Endothelial cell (in vitro differentiated cells): ENCODE measurements at places on chromosomes 11 and 22.

DNA sequence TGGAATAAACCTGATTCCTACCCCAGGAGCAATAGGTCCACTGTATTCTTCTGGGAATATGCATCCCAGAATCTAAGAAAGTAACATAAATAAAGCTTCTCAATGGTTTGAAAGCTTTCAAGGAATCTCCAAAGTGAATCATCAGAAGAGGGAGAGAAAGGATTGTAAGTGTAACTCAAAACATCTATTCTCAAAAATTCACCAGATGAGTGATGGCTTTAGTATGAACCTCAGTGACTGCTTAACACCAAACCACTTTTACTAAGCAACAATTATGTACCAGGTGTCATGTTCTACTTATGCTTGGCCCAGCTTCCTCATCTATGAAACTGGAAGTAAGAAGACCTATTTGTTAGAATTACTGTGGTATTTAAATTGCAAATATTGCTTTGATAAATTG is 7.4 kb downstream of the RAB38 start:
- DNase-seq = no peak

- DNase-seq = peak; percentile 36
Observed at GRCh38 chr11:130070109-130070845, 583 bp downstream of the APLP2 start.

DNA sequence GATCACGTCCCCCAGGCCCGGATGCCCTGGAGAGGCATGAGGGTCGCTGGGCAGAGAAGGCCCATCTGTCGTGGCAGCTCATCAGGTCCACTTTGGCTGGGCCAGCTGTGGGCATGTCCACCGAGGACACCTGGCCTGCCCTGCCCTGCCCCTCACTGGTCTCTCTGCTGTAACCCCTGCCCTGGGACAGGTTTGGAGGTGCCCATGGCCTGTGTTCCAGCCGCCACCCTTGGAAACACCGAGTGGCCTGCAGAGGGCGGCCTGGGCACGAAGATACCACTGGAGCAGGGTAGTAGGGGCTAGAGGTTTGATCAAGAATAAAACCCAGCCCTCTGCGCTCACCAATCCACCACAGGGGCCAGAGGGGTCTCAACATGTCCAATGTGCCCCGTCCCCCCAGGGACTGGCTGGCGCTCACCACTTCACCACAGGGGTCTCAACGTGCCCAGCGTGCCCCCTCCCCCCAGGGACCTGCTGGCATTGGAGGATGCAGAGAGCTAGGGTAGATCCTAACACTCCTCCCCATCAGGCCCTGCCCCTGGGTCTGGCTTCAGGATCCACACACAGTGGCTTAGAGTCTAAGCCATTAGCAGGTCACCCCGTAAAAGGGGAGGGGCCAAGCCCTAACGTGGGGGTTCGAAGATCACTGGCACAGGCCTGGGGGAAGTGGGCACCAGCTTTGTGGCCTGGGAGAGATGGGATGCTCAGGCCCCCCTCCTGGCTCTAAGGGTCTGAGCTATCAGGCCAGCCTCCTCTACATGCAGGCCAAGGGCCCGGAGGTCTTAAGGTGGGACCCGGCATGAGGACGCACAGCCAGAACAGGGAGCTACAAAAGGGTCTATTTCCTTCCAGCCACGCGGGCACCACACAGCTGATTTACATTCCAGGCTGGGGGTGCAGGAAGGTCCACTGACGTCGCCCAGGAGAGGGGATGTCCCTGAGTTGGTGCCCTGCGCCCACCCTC is 1.3 kb upstream of the HDAC10 start:
- peak; percentile 76 for DNase-seq

GRCh38 chr11:102773386-102773785 is 7.0 kb downstream of the MMP10 start:
- no peak for DNase-seq

DNA sequence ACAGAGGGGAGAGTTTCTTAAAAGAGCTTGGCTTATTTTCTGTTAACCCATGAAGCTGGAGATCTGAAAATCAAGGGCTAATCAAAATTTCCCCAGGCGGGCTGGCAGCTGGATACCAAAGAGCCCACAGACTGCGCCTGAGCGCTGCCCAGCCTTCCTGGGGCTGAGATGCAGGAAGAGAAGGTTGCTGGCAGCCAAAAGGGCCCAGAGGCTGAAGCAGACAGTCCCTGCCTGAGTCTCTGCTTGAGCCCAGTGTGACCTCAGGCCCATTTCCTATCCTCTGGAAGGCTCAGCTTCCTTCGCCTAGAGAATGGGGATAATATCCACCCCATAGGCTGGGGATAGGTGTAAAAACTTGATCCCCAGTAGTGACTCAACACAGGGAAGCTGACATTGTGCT is 49.1 kb downstream of the ARRB1 start:
- DNase-seq = no peak

DNA sequence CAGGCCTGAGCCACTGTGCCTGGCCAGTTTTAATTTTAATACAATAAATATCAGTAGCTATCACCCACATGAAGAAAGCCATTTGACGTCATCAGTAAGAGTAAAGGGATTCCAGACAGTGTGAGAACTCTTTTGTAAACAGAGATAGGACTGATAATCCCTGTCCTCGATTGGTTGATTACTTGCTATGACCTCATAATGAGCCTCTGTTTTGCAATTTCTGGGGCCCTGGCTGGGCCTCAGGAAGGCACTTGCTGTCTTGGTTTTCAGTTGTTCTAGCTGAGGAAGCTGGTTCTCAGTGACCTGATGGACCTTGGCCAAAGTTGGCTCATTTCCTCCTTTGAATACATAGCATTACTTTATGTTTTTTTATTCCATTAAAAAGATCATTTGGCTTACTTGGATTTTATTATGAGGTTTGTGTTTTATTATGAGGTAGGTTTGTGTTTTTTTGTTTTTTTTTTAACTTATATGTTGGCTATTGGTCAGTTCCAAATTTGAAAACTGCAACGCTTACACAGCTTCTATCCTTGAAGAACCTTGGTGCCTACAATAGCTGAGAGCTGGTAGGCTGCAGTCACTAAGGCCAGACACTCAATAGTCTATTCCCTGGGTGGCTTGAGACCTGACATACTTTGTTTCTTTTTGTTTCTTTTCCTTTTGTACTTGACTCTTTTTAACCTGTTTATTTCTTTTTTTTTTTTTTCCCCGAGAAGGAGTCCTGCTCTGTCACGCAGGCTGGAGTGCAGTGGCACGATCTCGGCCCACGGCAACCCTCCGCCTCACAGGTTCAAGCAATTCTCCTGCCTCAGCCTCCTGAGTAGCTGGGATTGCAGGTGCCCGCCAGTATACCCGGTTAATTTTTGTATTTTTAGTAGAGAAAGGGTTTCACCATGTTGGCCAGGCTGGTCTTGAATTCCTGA is 20.0 kb downstream of the MARK2 start:
- no peak for DNase-seq

- peak; percentile 95 for DNase-seq
Observed at GRCh38 chr22:21952586-21953571, at the start of gene PPM1F. TSS of gene PPM1F (minus strand) at chr22:21952848. CDS start at chr22:21946048, 6,800 bp downstream.

- no peak for DNase-seq
Observed at GRCh38 chr22:37631448-37632173, 7.9 kb upstream of the SH3BP1 start.

DNA sequence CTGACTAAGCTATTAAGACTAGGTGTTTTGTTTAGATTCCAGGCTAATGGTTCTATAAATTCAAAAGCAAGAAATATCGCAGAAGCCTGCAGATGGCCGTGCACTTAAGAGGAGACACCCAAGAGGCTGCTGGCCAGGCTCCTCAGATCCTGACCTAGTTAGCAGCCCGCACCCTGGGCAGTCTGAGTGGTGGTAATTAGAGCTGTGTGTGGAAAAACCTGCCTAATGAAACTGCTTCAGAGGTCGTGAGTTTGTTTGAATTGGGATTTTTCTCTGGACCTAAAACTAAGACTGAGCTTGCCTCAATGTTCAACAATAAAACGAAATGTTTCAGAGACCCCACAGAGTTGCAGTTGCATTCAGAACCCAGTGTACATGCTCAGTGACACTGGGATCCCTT is 627.7 kb downstream of the OPCML start:
- DNase-seq = no peak

DNA sequence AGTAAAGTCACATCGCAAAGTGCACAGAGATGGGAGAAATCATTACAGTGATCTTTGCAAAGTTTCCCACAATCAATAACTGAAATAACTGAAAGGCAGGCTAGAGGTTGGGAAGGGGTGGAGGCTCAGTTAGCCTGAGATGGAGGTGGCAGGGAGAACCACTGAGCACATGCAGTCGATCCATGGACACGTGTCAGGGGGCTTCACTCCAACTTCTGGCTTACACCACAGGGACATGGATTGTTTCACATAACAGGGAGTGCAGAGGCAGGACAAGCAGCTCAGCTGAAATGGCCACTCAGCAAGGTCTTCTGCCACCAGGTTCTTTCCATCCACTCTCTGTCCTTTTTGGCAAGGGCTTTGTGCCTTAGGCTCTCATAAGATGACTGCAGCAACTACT is 35.1 kb upstream of the MICAL2 start:
- no peak for DNase-seq

DNA sequence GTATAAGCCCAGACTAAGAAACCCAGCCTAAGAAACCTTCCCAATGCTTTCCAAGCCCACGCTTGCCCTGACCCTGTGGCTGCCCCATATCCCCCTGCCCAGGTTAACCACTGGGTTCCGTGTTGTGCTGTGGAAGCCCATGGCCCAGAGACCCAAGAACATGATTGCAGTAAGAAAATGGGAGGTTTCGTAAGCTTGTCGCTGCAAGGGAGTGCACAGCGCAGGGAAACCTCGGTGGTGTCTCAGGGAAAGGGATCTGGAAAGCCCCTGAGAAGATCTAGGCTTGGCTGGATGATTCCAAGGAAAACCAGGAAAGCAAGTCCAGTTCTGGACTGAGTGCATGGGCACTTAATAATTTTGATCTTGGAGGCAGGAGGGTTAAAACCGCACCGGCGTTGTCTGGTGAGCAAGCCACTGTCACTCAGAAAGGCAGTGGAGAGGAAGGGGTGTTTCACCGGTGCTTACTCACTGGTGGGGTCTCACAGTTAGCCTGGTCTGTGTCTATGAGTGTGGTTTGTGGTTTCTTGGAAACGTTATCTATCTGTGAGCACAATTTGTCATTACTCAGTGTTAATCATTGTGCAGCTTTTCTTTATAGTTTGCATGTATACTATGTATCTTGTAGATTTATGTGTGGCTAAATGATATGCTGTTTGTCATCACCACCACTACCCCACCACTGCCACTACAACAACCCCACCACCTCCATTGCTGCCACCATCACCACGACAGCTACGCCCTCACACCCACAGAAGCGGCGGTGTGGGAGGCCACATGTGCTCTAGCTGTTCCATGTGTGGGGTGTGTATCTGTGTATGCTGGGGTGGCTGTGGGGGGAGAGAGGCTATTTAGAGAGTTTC is 53.3 kb upstream of the PRDM11 start:
- no peak for DNase-seq

DNA sequence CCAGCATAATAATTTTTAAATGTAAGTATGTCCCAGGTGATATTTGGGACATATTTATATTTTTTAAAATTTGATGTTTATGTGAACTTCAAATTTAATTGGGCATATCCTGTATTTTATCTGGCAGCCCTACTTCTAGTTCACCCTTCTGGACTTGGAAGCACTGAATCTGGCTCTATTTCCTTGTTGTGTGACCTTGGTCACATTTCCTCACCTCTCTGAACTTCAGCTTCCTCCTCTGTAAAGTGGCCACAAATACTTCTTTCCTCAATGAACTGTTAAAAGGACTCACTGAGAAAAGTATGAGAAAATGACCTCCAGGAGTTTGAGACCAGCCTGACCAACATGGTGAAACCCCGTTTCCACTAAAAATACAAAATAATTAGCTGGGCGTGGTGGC is 8.1 kb upstream of the RNF185 start:
- DNase-seq = no peak

GRCh38 chr11:61279934-61280659 is 15.0 kb downstream of the VWCE start:
- no peak for DNase-seq

GRCh38 chr11:32224580-32224979 is 133.7 kb downstream of the RCN1 start:
- DNase-seq = no peak

- DNase-seq = no peak
Observed at GRCh38 chr11:59267196-59267595, 54.5 kb upstream of the MPEG1 start.

- DNase-seq = no peak
Observed at GRCh38 chr11:134640971-134641968, 229.2 kb upstream of the B3GAT1 start.

DNA sequence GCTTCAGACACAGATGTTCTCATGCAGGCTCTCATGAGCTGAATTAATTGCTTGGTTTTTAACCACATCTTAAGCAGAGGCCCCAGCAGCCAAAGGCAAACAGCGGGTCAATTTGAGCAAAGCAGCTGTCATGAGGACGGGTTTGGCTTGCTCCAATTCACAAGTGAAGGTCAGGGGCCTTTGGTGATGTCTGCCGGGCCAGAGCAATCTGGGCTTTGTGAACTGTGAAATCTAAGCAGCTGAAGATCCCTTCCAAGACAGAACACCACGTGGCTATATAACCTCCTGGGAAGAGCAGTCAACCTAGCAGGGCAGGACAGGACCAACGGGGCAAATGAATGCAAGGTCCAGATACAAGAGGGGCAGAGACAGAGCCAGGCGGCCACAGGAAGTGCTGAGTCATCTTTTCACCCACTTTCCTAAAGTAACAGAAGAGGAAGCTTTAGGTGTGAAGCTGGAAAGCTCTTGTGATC is 187.3 kb upstream of the B3GAT1 start:
- no peak for DNase-seq

- DNase-seq = no peak
Observed at GRCh38 chr22:29231971-29232959, 26.6 kb downstream of the EMID1 start.

GRCh38 chr11:12287009-12287373 is 90.4 kb upstream of the PARVA start:
- no peak for DNase-seq

DNA sequence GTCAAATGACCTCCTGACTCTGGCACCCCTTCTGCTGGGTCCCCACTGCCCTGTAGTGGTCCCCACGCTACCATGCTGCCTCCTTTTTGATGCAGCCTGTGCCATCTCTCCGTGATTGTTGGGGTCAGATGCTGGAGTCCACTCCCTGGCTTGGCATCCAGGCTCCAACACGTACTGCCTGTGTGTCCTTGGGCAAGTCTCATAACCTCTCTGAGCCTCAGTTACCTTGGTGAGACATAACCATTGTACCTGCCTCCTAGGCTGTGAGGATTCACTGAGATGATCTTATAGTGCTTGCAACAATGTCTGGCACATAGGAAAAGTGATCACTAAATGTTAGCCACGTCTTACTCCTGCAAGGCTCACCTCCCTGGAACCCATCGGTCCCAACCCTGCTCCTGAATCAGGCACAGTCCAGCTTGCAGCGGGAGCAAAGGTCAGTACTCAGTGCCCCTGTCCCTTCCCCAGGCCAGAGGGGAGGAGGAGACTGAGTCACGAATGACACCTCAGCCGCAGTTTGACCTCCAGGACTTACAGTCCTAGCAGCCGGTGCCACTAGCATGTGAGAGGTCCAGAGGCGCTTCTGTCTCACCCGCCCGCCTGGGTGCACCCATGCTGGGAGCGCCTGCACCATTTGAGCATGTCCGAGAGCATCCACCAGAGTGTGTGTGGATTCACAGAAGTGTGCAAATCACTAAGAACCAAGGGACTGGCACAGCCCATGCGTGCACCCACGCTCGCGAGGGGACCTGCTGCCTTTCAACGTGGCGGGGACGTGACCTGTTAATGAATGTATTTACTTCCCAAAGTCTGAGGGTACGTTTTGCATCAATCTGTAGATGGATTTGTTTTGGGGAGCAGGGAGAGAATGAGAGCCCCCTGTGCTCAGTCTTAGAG is 3.0 kb upstream of the APOA4 start:
- no peak for DNase-seq
